LHCN-M2 (cell line): ENCODE measurements at places on chromosomes 1 and 21.
A peak's percentile ranks its signal among the peaks of the same experiment; 100 is the strongest.

DNA sequence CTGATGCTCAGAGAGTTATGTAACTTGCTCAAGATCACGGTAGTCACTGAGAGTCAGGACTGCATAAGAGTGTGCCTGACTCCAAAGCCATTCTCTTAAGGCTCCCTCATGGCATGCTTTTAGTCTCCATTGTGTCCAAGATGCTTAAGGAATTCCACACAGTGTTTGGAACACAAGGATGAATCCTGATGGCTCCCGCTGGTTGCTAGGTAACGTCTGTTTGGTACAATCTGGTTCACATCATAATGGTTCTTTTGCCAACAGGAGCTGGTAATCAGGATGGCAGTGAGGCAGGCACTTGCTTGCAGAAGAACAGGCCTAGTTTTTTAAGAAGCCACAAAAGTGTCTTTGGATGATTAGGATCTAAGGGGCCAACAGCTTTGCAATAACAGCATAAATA, 436.5 kb upstream of the DAB1 start:
- no peak for DNase-seq

DNA sequence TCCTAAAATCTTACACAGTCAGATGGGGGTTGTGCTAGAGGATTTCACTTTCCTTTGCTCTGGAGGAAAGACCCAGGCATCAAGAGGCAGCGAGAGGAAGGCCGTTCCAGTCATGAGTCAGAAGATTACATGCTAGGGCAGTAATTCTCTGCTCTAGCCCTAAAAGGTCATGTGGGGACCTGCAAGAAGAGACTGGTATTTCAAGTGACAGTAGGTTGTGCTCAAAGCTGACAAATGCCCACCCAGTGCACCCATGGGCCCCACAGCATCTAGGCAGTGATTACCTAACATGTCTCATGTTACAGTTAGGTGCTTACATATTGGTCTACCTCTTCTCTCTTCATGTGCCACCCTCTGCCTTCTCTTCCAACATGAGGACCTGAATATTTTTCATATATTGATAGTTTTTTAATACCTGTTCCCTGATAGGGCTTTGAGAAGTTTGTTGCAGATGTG, 99.7 kb upstream of the BEND5 start:
- DNase-seq = peak; percentile 25

DNA sequence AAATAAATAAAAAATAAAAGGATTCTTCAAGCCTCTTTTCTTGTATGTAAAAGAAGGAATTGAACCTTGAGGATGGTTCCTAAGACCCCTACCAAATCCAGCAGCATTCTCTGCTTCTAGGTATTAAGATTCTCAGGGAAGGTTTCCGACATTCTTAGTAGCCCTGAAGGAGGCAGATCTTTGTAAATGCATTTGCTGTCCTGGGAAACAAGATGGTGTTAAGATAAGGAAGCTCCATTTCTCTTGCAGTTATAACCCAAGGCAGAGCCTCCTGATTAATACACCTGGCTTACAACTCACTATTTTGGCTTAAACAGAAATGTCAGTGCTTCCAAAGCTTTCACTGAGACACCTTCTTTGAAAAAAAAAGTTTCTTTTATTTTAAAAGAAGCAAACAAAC, 393.8 kb downstream of the DISC1 start:
- no peak for DNase-seq

DNA sequence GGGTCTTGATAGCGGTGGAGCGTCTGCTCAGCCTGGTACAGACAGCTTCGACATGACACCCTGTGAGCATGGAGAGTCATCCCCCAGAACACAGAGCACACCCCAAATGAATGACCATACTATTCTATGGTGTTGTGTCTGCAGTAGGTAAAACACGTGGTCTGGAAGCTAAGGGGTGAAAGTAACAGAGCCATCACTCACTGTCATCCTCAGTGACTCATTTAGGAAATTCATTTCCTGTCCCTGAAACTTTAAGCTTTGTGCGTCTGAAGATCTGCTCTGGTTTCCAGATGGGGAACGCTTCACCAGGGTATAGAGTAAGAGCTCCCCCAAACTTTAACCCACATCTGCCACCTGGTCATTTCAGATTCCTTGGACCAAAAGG, 94.8 kb upstream of the DISP3 start:
- peak; percentile 8 for DNase-seq

DNA sequence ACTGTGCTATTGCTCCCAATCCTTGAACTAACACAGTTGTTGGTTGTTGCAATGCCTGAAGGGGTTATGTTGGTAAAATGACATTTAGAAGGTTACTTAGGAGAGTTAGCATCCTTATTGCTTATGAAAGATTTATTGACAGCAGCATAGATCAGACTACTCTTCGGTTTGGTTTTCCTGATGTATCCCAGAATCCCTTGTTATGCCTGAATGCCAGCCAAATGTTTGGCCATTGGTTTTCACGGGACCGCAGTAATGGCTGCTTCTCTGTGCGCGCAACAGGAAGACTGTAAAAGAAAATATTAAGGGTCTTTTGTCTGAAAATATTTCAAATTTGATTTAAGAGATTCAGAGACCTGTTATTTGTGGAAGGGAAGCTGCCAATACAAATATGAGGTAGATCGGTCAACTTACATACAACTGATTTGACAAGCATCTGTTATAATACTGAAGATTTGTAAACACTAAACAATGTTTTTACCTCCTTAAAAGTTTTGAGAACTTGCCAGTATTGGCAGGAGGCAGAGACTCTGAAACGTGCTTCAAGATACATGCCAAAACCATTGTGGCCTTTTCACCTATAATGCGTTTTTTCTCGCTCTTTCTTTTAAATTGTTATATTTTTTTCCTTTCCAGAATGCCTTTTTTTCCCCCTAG, 8.3 kb downstream of the NFIA start:
- DNase-seq = no peak

DNA sequence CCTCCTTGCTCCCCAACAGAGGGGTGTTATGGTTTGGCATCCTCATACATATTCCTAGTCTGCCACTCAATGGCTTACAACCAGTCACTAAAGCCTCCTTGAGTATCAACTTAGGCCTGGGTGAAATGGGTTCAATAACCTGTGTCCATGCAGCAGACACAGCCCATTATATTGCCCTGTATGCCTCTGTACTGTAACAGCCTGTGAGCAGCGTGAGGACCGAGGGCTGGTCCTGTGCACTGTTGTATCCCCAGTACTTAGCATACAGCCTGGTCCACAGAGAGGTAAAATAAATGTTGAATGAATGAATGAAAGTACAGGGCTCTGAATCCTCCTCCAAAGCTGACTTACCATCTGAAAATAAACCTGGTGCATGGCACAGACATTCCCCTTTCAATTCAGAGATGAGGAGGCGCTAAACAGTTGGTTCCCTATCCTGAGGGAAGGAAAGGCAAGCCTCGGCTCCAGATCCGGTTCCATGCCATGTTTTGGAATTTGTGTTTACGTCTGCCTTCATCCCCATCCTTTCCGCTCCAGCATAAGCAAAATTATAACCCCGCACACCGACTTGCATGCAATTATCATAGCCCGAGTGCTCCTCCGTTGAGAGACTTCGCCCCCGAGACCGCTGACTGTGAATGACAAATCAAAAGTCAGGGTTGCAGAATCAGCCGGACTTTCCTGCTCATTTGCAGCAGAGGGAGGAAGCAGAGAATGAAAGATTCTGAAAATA, 45.0 kb upstream of the DNAJC6 start:
- DNase-seq = peak; percentile 73

- DNase-seq = no peak
These were observed 10.5 kb downstream of the SPATA46 start for GRCh38 chr1:162366149-162366548.

GRCh38 chr1:173411835-173412742, 65.0 kb upstream of the PRDX6 start:
- peak; percentile 90 for DNase-seq

DNA sequence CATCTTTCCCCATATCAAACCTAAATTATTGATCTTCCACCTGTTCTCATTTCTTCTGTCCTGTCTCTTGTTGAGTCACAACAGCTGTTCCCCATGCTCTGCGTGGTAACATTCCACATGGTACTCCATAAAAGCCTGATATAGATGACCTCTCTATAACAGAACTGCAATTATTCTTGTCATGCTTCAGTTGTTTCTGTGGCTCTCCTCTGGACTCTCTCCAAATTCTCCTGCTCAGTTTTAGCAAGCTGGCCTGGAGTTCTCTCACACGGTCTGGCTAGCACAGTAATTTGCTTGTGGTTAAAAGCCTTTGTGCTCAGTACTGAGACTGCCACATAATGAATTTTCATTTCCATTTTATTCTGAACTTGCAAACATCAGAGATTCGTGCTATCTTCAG, 10.6 kb upstream of the LRRC39 start:
- DNase-seq = peak; percentile 97

DNA sequence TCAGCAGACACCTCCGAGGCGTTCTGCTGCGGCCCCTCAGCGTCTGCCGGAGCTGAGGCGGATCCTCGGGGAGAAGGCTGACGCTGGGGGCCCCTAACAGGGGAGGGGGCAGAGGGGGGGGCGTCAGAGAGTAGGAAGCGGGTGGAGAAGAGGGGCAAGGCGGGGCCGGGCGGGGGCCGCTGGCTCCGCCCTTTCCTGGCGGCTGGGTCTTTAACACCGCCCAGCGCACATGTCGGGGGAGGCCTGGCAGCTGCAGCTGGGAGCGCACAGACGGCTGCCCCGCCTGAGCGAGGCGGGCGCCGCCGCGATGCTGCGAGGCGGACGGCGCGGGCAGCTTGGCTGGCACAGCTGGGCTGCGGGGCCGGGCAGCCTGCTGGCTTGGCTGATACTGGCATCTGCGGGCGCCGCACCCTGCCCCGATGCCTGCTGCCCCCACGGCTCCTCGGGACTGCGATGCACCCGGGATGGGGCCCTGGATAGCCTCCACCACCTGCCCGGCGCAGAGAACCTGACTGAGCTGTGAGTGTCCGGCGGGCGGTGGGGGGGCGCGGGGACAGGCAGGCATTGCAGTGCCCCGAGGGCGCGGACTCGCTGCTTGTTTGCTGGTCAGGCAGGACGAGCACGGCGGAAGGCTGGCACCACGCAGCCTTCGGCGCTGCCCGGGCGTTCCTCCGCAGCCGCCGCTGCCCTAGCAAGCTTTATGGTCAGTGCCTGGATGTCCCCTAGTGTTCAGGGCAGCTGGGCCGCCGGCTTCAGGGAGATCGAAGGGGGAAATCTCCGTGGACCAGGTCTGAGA, at the start of gene NTRK1:
Gene NTRK1, plus strand, starts transcription at position 238 of the 796 bp plus-strand sequence. Its CDS starts 70 bp downstream, at position 308.
- peak; percentile 26 for DNase-seq

- DNase-seq = no peak
These were observed 918 bp upstream of the RASAL2 start for GRCh38 chr1:178092878-178093493.

DNA sequence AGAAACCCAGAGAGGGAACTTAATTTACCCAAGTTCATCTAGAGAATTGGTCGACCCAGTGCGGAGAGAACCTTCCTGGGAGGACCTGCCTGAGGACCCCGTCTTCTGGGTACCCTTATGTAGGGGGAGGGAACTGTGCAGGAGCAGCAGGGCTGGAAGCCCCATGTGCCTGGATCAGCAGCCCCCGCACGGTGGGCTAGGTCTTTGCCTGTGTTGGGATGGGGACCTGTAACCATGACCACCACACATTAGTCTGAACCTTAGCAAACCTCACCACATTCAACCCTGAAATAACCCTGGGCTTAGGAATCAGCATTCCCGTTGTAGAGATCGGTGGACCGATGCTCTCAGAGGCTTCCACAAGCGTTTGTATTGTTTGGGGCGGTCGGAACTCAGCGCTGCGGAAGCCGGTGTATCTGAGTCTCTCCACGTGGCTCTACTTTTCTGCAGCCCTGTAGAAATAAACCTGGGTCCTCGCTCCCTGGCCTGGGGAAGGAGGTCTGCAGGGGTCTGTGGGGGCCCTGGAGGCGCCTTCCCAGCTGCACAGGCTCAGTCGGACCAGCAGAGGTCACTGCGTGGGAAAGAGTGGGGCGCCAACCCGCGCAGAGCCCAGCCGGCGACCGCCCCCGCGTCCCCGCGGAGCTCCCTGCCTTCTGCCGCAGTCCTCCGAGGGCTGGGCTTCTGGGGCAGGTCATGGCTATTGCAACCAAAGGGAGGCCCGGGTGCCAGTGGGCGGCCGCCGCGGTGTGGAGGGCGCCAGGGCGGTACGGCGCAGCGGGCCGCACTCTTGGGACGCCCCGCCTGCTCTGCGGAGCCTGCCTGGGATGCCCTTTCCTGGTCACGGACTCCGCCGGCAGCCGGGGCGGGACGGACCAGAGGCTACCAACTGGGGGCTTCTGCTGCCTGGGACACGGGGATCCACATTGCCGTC, 36.2 kb upstream of the KCNA10 start:
- DNase-seq = no peak

GRCh38 chr1:223035724-223036478, 107.1 kb downstream of the TLR5 start:
- no peak for DNase-seq

- peak; percentile 25 for DNase-seq
These were observed 4.1 kb upstream of the IRF2BP2 start for GRCh38 chr1:234614081-234614489.

DNA sequence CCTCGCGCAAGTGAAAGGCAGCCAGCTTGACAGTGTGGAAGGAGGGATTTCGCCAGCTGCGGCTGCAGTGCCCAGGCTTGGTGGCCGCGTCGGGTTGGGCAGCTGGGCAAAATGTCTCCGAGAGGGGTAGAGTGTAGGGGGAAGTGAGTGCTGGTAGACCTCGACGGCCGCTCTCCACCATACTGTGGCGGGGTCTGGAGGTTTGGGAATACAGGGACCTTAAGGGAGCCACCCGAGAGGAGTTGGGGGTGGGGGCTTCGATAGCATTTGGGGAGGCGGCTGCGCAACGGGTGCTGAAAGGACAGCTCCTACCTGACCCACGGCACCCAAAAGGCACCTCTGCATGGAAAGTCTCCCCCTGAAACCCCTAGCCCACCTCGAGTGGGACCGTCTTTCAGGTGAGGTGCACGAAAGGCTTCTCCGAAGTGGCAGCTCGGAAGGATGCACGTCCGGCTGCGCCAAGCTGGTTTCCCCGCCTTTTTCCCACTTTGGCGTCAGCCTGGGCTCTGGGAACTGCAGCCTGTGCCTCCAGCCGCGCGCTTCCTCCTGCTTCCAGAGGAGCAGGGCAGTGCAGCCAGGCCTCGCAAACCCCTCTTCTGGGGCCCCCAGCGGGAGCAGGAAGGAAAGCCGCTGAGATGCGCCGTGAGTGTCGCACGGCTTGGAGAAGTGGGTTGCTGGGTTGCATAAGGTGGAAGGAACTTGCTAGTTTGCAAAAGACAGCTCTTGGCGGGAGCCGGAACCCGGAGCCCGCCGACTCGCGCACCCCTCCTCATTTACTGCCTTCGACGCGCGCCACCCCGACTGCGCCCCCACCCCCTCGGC, 531 bp upstream of the HMGN2 start:
- peak; percentile 81 for DNase-seq
